ENCODE measurements at places on chromosomes 5 and 9.

- no peak for DNase-seq
These were observed 276.1 kb downstream of the ARRDC3 start for GRCh38 chr5:91106842-91107511.

GRCh38 chr5:119342406-119342805 lies 13.4 kb upstream of the TNFAIP8 start:
- DNase-seq = no peak

DNA sequence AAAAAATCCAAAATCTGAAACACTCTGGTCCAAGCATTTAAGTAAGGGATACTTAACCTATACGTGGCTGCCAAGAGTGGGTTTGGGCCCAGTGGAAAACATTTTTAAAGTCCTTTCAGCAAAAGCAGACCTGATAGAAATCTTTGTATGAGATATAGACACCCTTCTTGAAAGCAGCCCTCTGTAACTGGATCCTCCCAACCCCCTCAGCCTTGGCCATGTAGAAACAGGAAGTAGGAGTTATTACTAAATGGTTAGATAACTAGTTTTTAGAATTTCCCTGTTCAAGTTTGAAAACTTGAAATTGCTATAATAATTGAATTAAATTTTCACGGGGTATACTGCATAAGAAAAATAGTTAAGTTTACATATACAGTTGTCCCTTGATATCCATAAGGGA lies 111.3 kb upstream of the PCA3 start:
- no peak for DNase-seq

- DNase-seq = no peak
These were observed 89.4 kb downstream of the MACROH2A1 start for GRCh38 chr5:135309391-135310327.

DNA sequence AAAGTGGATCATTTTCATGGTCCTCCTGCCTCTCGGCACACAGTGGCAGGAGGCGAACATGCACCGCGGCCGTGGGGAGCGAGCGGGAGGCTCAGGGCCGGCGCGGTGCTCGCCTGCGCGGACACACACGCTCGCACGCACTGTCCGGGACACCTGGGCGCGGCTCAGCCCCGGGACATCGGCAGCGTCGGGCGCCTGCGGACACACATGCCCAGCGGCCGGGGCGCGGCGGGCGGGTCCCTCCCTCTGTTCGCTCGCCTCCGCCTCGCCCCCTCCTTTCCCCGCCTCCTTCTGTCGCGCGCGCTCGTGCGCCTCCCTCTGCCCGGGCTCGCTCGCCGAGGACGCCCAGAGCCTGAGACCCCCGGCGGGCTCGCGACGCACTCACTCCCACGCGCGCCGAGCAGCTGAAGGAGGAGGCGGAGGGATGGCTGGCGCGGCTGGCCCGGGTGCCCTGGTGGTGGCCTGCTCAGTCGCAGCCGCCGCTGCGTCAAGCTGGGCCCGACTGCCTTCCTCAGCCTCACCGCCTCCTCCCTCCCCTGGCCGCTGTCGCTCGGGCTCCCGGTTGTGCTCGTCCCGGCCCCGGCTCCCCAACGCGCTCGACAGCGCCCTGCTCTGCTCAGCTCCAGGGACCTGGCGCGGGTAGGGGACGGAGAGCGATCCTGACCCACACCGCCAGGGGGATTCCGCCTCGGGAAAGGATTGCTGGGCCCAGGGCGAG lies at the start of gene FRMD3:
Gene FRMD3 (minus strand): TSS at position 230 of the 718 bp plus-strand sequence. CDS start 170 bp downstream, at position 60.
- no peak for DNase-seq

GRCh38 chr9:33241298-33241697 lies 1.3 kb downstream of the SPINK4 start:
- no peak for DNase-seq

DNA sequence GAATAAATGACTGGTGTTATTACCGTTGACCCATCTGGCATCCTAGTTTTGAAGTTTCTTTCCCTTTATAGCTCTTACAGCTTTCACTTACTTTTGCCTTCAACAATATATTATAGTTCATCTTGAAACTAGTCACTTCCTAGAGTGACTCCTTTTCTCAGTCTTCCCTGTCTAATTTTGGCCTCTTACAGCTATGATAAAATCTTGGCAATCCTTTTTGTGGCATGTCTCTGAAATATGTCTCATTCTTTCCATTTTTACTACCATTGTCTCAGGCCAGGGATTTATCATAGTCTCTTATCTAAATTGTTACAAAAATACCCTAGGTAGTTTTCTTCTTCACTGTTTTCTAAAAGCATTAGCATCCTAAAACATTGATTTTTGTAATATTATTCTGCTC lies 621.3 kb upstream of the ZNF608 start:
- no peak for DNase-seq

DNA sequence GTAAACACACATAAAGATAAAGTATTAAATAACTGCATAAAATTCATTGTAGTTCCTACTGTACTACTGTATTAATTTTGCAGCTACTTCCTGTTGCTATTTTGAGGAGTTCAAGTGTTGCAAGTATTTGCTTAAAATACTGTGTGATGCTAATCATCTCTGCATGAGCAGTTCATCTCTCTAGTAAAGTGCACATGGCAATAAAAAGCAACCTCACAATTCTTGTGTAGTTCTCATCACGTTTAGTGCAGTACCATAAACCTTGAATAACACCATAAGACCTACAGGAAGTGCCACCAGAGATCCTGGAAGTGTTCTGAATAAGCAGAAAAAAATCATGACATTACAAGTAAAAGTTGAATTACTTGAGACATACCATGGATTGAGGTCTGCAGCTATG lies 34.6 kb downstream of the CPLANE1 start:
- no peak for DNase-seq

DNA sequence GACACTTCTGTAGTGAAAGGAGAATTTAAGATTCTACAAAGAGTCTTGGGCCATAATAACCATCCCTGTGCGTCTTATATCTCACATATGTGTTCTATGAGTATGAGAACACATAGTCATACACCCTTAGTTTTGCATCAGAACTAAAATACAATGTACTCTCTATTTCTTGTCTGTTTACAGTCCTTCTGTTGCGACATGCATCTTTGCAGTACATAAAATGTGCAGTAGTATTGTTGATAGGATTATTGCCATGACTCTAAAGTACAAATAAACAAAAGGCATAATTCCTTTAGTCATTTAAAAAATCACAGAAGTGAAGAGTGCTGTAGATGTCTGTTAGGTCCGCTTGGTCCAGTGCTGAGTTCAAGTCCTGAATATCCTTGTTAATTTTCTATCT lies 201.9 kb downstream of the NR3C1 start:
- DNase-seq = no peak

- peak; percentile 38 for DNase-seq
These were observed at the start of gene GNAQ for GRCh38 chr9:78031444-78031892. GNAQ (minus strand) TSS chr9:78031811; CDS start chr9:78031235, 576 bp downstream.

Data from activated gamma-delta T cell treated with Interleukin-2 at 50 U/mL for 16 hours (primary cell).